ENCODE measurements at places on chromosomes 7 and 10.

GRCh38 chr7:158414486-158414961 lies 173.1 kb downstream of the PTPRN2 start:
- no peak for DNase-seq

DNA sequence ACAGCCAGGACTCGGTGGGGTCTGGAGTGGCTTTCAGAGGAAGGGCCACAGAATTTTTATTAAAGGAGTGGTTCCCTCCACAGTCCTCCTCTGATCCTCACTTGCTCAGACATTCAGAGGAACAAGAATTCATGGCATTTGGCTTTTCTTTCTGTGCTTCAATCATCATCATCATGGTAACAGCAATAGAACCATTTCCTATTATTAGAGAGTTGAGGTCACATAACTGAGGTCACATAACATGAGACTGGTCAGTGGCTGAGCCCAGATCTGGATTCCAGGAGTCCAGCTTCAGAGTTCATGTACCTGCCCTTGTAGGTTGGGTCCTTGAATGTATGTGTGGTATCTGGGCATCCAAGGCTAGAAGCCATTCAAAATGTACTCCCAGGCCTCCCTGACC lies 177.3 kb upstream of the GRB10 start:
- DNase-seq, result no peak

DNA sequence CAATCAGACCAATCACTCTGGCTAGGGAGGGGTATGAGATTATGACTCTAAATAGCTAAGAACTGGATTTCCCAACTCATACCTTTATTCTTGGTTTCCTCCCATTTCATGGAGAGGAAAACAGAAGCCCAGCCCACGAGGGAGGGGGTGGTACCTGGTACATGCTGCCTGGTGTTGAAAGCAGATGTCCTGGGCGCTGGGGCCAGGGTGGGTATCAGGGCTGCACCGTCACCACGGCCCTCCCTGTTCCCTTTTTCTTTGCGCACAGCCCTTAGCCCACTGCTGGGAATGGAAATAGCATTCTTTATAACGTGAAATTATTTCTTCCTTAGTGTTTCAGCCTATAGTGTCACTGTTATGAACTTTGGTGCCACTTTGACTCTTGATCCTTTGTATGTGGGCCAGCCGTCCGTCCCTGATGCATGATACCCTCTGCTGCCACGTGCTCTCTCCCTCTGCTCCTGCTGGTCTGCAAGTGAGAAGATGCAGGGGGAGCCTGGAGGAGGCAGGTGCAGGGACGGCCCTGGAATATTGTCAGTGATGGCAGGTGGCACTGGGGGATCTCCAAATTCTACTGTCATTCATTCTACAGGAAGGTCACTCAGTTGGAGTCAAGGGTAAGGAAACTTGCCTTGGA lies 158.5 kb downstream of the CDH23 start:
- DNase-seq, result no peak

DNA sequence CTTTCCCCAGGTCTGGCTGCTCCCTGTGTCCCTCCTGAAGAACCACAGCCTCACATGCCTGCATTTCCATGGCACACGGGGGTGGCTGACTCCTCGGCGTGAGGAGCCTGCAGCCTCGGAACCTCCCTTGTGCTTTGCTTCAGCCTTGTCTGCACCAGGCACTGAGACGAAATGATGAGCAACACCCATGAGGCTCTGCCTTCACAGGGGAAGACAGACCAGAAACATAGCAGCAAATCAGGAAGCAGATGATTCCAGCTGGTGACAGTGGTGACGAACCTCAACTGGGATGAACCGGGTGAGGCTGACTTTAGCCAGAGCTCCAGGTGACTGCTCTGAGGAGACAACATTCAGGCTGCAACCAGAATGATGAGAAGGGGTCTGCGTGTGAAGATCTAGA lies 84.5 kb upstream of the SMNDC1 start:
- no peak for DNase-seq

GRCh38 chr7:44608916-44609648 lies 2.7 kb downstream of the OGDH start:
- peak; percentile 51 for DNase-seq

DNA sequence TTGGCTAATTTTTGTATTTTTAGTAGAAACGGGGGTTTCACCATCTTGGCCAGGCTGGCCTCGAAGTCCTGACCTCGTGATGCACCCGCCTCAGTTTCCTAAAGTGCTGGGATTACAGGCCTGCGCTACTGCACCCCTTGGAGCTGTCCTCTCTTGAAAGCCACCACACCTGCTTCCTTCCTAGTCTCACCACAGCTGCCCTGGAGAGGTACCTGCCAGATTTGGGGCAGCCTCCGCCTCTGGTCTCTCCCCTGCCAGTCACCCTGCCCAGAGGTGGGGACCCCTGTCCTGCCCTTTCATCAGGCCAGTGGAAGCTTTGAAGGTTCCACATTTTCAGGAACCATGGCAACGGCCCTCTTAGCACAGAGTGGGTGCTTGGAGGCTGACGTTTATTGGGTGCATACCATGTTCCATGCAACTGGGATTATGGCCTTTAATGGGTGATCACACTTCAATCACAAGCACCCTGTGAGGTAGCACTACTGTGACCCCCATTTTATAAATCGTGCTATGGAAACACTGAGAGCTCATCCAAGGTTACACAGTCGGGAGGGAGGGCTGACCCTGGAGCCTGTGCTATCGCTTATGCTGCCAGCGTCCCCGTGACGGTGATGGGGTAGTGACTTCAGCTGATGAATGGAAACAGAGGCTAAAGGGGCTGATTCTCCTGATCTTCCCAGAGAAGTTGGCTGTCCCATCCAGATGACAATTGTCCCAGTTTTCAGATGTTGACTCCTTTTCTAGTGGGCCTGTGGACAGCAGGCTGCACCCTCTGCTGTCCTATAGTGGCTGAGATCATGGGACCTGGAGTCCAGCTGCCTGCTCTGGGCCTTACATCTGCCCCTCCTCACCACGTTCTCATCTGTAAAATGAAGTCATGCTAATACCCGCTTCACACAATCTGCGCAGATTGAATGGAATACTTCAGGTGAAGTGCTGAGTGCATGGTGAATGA lies 11.5 kb upstream of the FGFR2 start:
- no peak for DNase-seq

DNA sequence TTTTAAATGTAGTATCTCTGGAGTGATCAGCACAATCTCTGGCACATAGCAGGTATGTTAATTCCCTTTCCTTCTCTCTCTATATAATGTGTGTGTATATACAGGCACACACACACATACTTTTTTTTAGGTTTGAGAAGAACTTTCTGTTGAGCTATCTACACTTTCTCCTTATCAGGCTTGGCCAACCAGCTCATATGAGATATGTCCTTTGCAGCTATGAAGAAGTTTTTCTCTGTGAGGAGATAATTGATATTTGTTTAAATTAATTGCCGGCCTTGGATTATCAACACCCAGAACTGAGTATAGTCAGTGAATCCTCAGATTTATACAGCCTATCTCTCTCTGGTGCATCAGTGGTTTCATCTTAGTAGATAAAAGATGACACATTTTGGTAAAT lies 2.3 kb upstream of the MCU start:
- DNase-seq, result no peak
